Stimulated activated CD8-positive, alpha-beta memory T cell treated with anti-CD3 and anti-CD28 coated beads, Interleukin-7, amount 100 ng/mL, for 4 hours (primary cell): ENCODE measurements at places on chromosomes 7 and 10.

DNA sequence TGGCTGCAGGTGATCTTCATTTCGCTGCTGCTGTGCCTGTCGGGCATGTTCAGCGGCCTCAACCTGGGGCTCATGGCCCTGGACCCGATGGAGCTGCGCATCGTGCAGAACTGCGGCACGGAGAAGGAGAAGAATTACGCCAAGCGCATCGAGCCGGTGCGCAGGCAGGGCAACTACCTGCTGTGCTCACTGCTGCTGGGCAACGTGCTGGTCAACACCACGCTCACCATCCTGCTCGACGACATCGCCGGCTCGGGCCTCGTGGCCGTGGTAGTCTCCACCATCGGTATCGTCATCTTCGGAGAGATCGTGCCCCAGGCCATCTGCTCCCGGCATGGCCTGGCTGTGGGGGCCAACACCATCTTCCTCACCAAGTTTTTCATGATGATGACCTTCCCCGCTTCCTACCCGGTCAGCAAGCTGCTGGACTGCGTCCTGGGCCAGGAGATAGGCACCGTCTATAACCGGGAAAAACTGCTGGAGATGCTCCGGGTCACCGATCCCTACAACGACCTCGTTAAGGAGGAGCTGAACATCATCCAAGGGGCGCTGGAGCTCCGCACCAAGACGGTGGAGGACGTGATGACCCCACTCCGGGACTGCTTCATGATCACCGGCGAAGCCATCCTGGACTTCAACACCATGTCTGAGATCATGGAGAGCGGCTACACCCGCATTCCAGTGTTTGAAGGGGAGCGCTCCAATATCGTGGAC, 1.3 kb downstream of the CNNM2 start:
- no peak for DNase-seq

GRCh38 chr7:78585980-78586379, 787.4 kb downstream of the PHTF2 start:
- DNase-seq = no peak

- DNase-seq = no peak
Measured at GRCh38 chr10:74121368-74121767, 29.3 kb downstream of the AP3M1 start.

- no peak for DNase-seq
Measured at GRCh38 chr10:43082087-43082486, 5.2 kb downstream of the RET start.

- DNase-seq = no peak
Measured at GRCh38 chr10:62244785-62245467, 23.7 kb downstream of the RTKN2 start.

DNA sequence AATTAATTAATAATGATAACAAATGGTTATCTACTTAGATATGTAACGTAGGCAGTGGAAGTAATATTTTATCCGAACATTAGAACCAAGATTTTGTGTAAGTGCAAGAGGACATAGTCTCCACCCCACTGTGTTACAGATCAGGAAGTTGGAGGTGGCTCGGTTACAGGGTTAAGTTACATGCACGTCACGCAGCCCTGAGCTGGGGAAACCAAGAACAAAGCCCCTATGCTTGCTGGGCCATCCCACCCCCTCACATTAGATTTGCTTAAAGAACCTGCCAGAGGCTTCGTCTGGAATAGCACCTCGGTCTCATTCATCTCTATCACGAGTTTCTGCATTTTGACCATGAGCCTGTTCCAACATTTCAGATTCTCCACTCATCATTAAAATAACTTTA, 214.1 kb downstream of the ADARB2 start:
- no peak for DNase-seq

- DNase-seq = no peak
Measured at GRCh38 chr7:131764143-131764775, 207.8 kb upstream of the PODXL start.

GRCh38 chr10:129440247-129440646, 26.8 kb upstream of the MGMT start:
- DNase-seq = no peak

GRCh38 chr10:30495687-30496086, 61.7 kb downstream of the MAP3K8 start:
- no peak for DNase-seq

DNA sequence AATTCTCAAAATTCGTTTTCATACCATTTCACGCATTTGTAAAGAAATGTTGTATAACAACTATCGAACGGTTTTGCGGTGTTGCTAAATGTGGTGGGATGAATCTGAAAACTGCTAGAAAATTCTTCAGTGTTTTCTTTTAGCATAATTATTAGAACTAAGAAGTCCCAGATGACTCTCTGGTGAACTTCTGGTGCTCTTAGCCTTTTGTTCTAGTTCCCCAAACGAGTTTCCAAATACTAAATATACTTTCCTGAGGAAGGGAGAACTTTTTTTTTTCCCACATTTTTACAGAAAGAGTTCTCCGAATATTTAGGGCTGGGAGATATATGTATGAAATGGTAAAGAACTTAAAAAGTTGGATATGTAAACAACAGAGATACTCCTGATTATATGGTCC, 82.5 kb downstream of the ICA1 start:
- no peak for DNase-seq

DNA sequence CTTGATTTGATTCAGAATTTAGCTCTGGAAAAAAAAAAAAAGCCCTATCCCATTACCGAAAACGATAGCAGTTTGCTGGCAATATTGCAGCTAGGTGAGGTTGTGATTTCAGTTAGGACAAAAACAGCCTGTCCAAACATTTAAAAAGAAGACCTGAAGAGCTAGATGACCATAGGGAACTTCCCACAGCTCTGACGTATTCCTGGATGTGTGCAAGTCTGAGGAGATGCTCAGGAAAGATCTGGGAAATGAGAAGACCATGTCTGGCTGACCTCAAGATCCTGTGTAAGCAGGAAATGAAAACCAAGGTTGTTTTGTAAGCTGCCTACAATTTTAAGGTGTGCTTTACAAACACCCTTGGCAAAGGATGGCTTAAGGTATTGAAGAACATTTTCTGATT, 88.7 kb downstream of the RAMP3 start:
- DNase-seq = no peak

- DNase-seq = no peak
Measured at GRCh38 chr10:11325817-11326216, 285.6 kb downstream of the USP6NL start.

GRCh38 chr10:131166486-131166885, 145.0 kb downstream of the TCERG1L start:
- no peak for DNase-seq

DNA sequence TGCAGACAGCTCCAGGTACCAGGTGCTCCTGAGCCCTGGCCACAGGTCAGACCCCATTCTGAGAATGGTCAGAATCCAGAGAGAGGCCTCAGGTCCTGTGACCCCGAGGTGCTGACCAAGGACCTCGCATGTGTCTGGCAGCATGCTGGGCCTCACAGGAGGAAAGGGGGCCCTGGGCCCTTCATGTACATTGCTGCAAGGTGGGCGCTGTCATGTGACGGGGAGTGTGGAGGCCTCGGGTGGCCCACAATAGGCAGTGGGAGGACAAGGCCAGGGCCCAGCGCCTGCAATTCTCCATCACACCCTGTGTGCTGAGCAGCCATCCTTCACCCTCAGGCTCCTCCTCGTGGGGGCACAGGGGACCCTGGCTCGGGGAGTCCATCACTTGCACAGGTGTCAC, 15.5 kb upstream of the RET start:
- DNase-seq = no peak

DNA sequence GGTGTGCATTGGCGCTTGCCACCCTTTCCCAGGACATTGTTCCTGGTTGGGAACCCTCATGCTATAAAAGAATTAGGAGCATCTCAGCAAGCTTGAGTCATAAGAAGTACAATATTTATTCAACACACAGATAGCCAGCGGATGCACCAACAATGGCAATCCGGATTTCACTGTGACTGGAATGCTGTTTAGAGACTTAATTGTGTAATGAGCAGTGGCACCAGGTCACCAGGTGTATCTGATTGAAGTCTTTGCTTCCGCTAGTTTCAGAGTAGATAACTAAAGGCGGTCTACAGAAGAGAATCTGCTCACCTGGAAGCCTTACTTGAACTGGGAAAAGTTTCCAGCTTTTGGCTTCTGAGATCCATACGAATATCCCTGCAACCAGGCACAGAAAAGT, 772.3 kb upstream of the GHITM start:
- no peak for DNase-seq

- no peak for DNase-seq
Measured at GRCh38 chr10:67297637-67298181, 371.9 kb downstream of the LRRTM3 start.

DNA sequence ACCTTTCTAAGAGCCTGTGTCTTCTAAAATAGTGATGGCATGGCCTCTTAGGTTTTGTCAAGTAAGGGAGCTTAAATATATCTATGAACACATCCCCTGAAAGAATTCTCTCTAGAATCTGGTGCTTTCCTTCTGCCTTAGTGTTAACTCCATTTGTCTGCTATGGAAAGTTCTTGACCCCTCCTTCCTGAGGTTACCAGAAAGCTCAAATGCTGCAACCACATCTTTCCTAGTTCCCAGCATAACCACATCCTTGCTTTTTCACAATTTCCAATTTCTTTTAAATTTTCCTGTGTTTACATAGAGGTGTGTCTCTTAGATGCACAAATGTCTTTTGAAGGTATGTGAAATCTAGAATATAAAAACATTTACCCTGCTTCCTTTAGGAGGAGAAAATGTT, 16.4 kb upstream of the GSDME start:
- no peak for DNase-seq

DNA sequence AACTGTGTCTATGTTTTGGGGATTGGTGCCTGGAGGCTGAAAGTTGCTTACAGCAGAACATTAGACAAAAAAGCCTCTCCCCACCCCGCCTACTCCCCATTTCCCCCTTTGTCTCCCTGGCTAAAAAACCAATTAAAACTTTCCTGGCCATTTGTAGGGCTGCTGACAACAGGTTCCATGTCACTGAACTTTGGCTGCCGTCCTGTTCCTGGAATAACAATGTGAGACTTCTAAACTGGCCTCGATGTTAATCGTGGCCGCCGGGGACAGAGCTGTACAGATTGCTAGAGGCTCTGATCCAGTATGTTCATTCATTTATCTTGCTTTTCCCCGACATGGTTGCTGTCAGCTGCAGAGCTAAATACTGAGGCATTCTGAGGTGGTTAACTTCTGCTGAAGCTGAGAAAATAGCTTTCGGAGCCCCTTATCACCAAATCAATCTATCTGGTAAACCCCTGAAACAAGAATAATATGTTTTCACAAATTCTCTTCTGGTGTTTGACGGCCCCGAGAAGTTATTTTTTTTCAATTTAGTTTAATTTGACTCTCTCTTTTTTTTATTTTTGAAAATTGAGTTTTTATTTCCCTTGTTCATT, 271.6 kb downstream of the GFRA1 start:
- DNase-seq = no peak

DNA sequence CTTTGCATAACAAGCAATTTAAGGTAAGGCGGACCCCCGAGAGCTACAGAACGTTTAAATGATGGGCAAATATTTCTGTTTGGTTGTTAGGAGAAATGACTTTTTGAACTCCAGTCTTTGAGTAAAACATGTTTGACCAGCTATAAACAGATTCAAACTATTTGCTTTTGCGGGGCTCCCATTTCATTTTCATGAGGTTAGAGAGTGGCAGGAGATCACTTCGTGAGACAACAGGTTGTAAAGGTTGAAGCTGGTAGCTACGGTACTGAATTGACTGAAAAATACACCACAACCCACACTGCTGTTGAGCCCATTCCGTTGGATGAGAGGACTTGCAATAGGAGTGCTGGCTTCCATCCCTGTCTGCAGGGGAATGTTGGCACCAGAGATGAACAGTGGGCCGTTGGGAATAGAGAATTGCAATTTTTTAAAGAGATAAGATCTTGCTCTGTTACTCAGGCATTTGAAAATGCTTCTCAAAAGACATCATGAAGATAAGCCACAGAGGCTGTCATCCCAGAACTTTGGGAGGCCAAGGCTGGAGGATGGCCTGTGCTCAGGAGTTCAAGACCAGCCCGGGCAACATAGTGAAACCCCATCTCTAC, 65.7 kb upstream of the CARD11 start:
- no peak for DNase-seq

GRCh38 chr10:3868271-3868664, 83.3 kb upstream of the KLF6 start:
- no peak for DNase-seq

DNA sequence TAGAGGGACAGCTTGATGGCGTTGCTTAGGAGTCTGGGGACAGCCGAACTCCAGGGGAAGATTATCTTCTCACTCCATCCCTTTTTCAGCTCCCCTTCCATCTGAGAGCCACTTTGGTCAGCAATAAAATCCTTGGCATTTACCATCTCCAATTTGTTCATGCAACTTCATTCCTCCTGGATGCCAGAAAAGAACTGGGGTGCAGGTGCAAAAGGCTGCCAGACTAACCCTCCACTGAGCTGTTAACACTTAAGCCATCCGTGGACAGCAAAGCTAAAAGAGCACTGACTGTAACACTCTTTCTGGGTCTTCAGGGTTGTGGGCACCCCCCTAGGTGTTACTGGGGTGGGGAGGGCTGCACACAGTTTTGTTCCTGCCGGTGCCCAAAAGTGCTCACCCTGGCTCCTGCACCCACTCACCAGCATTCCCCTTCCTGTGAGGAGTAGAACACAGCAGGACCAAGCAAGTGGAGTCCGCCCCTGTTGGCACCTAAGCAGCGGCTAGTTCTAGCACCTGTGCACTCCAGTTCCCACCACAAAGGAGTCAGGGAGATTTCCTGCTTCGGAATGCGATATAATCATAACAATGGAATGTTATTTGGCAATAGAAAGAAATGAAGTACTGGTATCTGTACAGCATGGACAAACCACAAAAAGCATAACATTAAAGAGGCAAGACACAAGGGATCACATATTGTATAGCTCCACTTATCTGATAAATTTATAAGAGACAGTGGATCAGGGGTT, 95.1 kb downstream of the NPY start:
- no peak for DNase-seq

GRCh38 chr10:81524467-81524866, 350.5 kb upstream of the NRG3 start:
- DNase-seq = no peak

- DNase-seq = no peak
Measured at GRCh38 chr10:93473804-93474472, 8.2 kb downstream of the MYOF start.

- no peak for DNase-seq
Measured at GRCh38 chr10:110069502-110069982, 61.8 kb downstream of the ADD3 start.

DNA sequence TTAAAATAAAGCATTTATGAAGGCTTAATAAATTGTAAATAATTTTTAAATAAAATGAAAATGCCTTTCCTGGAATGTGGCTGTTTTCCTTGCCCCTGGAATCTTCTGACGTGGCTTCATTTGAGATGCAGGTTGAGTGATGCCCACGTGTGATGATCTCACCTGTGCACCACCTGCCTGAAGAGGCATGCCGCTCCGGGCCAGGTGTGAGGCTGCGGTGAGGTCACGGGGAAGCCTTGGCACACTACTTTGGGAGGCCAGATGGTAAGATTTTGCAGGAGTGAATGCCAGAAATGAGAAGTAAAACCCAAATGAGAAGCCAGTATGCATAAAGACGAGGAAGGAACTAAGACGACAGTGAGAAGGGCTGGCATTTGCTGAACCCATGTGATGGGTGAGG, 36.2 kb downstream of the GOT1 start:
- no peak for DNase-seq

GRCh38 chr7:86814661-86815379, 171.1 kb downstream of the GRM3 start:
- DNase-seq = no peak
